Natural killer cell (primary cell): ENCODE measurements at places on chromosomes 5 and 9. TPM values are rescaled to one million over a fixed set of nuclear protein-coding genes. Genes with fewer than 3 reads are reported as not detected.

The PCDHB16 gene
- not detected for total RNA-seq

The GABRG2 gene
- 1.0 TPM for total RNA-seq

The FBP1 gene
- 14.0 TPM for total RNA-seq

The ARSI gene
- 0.19 TPM for total RNA-seq

The APC gene
- total RNA-seq, result 49.0 TPM

The HMHB1 gene
- total RNA-seq, result not detected

GRCh38 chr9:137213160-137214060 is 7.9 kb downstream of the NDOR1 start:
- H3K27ac ChIP-seq, result no peak overlapping the region
- no peaks in the 10 kb centered on the region for H3K36me3 ChIP-seq
- H3K4me3 ChIP-seq, result no peak overlapping the region

DNA sequence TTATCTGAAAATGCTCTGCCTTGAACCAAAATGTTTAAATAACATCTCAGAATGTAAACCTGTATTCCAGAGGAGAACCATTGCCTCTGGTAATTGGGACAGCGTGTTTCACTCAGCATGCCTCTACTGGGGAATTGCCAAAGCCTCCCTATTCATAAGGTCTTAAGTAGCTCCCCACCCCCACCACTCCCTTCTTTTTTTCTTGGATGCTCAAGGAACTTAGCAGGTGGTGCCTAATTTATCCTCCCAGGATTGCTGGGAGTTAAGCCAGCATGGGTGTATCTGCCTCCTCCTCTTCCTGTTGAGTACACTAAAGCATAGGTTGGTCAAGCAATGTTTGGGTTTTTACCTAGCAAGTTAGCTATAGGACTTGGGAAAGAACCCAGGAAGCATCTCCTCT is 220.2 kb downstream of the DMAC1 start:
- DNase-seq, result no peak
- no peak overlapping the region for H3K4me3 ChIP-seq
- no peak overlapping the region for H3K27ac ChIP-seq

GRCh38 chr5:57725658-57726504 is 243.3 kb upstream of the ACTBL2 start:
- H3K4me3 ChIP-seq, result no peak overlapping the region
- no peaks in the 10 kb centered on the region for H3K27me3 ChIP-seq
- no peaks in the 10 kb centered on the region for H3K36me3 ChIP-seq
- H3K4me1 ChIP-seq, result no peaks in the 10 kb centered on the region
- H3K27ac ChIP-seq, result no peak overlapping the region

DNA sequence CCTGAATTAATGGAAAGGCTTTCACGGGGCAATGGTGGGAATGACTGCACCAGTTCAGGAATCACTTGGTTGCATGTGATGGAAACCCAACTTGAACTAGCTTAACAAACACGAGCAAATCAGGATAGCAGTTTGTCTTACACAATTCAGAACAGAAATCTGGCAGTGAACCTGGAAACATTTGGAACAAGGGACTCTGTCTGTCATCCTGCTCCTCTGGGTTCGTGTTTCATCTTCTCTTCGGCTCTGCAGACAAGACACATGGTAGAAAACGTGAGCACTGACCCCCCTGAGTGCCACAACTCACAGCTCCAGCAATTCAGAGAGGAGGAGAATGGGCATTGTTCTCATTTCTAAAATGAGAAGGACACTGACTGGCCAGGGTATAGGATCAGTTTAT is 218.1 kb upstream of the NREP start:
- H3K27me3 ChIP-seq, result no peaks in the 10 kb centered on the region
- DNase-seq, result no peak
- no peaks in the 10 kb centered on the region for H3K4me1 ChIP-seq
- no peak overlapping the region for H3K27ac ChIP-seq
- no peak overlapping the region for H3K4me3 ChIP-seq

GRCh38 chr9:81077572-81077971 is 611.8 kb downstream of the TLE1 start:
- H3K27me3 ChIP-seq, result no peaks in the 10 kb centered on the region
- no peak overlapping the region for H3K27ac ChIP-seq
- no peaks in the 10 kb centered on the region for H3K36me3 ChIP-seq
- H3K4me1 ChIP-seq, result no peaks in the 10 kb centered on the region

GRCh38 chr9:101618698-101619097 is 23.9 kb upstream of the PPP3R2 start:
- H3K36me3 ChIP-seq, result no peaks in the 10 kb centered on the region
- H3K4me1 ChIP-seq, result no peaks in the 10 kb centered on the region
- H3K4me3 ChIP-seq, result no peak overlapping the region
- H3K27ac ChIP-seq, result no peak overlapping the region
- no peaks in the 10 kb centered on the region for H3K27me3 ChIP-seq
